ENCODE measurements at places on chromosomes 7 and 10. TPM values are rescaled to one million over a fixed set of nuclear protein-coding genes. Genes with fewer than 3 reads are reported as not detected.
A peak's percentile ranks its signal among the peaks of the same experiment; 100 is the strongest.

DNA sequence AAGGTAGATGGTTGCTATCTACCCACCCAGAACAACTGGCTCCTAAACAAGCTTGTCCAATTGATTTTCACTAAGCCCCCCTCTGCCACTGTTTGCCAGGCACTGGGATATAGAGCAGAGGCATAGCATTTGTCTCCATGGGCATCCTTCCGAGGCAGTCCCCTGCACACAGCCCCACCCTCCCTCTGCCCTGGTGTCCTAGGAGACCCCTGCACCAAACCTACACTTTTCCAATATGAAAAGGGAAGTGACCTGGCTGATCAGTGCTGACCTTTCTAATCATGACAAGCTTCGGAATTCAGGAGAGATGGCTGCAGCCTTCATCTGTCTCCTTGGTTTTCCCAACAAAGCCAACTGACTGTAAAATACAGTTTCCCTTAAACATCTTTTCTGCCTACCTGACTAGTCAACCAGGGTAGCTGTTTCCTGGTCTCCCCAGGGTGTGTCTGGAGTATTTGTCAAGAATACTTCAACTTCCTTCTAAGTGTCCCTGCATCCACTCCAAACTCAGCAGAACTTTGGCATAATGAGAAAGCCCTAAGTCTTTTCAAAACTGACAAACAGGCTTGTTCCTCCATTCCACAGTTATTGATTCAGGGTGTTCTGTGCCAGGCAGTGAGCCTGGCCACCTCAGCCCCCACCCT, 7.6 kb upstream of the SLC18A3 start:
- no peak for DNase-seq

FKBP9 gene
- 129 TPM for total RNA-seq

- DNase-seq: peak; percentile 88
Observed at GRCh38 chr7:50793120-50793946, 10.6 kb upstream of the GRB10 start.

DNA sequence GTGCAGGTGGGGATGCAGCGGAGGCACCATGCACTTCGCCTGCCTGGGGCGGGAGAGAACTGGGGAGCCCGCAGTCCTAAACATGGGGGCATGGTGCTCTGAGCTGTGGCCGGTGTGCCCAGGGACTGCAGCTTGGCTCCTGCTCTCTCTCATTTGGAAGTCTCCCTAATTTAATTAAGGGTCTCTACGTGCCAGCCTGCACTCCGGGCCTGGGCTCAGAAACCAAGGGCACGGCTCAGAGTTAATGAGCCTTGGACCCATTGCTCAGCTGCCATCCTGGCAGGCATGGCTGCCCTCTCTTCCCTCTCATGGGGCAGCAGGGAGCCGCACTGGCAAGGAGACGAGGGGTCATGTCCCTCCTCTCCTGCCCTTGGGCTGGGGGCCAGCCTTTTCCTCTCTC, 115.6 kb downstream of the CDH23 start:
- DNase-seq: peak; percentile 73

GRCh38 chr7:18087687-18088078, 60.0 kb upstream of the PRPS1L1 start:
- DNase-seq: peak; percentile 75

DNA sequence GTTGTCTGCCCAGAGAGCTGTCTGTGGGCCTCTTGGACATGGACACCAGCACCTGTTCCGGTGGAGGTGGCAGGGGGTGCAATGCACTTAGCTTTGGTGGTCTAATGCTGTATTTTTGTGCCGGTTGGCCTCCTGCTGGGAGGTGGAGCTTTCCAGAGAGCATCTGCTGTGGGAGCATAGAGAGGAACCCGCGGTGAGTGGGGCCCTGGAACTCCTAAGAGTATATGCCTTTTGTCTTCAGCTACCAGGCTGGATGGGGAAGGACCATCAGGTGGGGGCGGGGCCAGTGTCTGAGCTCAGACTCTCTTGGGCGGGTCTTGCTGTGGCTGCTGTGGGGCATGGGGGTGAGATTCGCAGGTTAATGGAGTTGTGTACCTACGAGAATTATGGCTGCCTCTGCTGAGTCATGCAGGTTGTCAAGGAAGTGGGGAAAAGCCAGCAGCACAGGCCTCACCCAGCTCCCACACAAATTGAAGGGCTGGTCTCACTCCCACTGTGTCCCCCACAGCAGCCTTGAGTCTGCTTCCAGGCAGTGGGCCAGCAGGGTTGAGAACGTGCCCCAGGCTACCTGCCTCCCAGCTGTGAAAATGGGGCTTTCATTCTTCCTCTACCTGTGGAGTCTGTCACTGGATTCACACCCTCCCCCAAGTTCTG, 29.0 kb downstream of the JAKMIP3 start:
- peak; percentile 73 for DNase-seq

DNA sequence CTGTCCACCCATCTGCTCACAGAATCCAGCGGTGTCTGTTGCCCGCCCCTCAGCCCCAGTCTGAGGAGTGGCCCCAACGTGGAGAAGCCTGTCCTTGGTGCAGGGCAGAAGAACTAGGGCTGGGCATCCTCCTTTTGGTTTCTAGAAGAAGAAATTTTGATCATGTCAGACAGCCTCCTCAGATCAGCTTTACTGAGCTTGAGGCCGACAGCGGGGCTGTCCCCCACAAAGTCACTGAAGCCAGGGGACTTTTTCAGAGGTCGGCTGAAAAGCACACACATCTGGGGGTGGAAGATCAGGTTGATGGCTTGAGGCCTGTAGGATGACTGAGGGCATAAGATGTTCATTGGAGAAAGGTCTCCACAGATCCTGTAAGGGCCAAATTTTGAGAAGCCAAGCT, 767.9 kb downstream of the GRID1 start:
- DNase-seq: no peak

GRCh38 chr10:44400541-44400940, 15.6 kb upstream of the CXCL12 start:
- no peak for DNase-seq

- no peak for DNase-seq
Observed at GRCh38 chr10:1413823-1414222, 323.5 kb downstream of the ADARB2 start.

GPR158 gene
- total RNA-seq: 0.05 TPM

UNC5B gene
- total RNA-seq: 7.1 TPM

CYP3A7 gene
- total RNA-seq: not detected

DNA sequence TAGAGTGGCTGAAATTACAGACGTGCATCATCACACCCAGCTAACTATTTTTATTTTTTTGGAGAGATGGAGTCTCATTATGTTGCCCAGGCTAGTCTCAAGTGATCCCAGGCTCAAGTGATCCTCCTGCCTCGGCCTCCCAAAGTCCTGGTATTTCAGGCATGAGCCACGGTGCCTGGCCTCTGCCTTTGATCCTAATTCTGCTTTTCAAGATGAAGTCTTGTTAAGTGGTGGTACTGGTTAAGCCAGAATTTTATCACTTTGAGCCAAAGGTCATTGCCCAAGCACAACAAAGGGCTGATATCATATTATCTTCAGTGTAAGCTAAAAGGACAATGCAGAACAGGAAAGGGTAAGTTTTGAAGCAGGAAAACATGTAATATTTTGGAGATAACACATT, 64.2 kb downstream of the MYOF start:
- peak; percentile 23 for DNase-seq

DNA sequence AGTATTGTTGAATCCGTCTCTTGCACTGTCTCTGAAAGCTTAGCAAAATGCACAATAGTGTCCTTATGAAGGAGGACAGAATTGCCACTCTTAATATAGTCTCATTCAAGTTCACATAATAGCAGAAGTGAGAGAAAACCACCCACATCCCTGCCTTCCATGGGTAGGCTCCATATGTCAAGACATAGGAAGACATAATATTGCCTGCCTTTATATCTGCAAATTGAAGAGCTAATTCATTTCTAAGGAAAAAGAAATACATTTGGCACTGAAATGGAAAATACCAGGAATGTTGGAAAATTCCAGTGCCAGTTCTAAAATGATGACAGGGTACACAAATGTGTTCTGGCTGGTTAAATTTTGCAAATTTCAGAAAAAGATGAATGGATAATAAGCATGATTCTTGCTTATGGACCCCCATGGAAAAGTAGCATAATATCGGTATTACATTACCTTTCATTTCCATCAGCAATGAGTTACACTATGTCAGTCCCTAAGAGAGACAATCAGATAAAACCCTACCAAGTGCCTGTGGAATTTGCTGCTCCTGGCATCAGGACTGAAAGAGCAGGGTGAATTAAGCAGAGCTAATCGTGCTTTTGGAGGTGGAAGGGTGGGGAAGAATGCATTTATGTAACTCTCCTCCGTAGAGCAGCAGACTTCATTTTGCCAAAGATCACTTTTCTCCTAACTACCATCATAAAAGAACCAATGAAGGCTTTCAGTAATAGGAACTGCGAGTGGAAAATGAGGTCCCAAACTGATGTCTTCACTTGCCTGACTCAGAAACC, 312.6 kb downstream of the FGFR2 start:
- no peak for DNase-seq

PAPOLB gene
- total RNA-seq: 0.19 TPM

GRCh38 chr7:47211519-47211973, 370.4 kb downstream of the TNS3 start:
- no peak for DNase-seq

CALHM1 gene
- total RNA-seq: not detected

DNA sequence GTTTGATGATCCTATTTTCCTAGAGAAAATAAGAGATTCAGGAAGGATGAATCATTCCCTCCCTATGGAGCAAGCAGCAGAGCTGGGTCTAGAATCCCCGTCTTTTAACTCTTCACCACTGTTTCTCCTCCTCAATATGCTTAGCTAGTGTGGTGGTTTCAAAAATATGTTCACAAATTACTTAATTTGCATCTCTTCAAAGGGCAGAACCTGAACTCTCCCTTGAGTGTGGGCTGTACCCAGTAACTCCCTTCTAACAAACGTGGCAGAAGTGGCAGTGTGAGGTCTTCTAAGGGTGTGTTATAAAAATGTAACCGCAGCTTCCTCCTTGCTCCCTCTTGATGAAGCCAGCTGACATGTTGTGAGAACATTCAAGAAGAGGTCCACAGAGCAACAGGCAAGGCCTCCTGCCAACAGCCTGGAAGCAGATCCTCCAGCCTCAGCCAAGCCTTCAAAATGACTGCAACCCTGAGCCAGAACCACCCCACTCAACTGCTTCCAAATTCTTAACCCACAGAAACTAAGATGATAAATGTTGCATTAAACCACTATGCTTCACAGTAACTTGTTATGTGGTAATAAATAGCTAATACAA, 36.6 kb downstream of the SRPK2 start:
- peak; percentile 94 for DNase-seq

PPP1R3A gene
- not detected for total RNA-seq

GRCh38 chr10:110447886-110448285, 49.8 kb upstream of the DUSP5 start:
- no peak for DNase-seq

TMEM248 gene
- 74.2 TPM for total RNA-seq

NEUROD6 gene
- not detected for total RNA-seq

ABCB1 gene
- total RNA-seq: 1.3 TPM

EZH2 gene
- 1.9 TPM for total RNA-seq

- no peak for DNase-seq
Observed at GRCh38 chr10:119029613-119030420, at the start of gene NANOS1. NANOS1 (plus strand) TSS chr10:119029714; CDS start chr10:119029802, 88 bp downstream.

- DNase-seq: no peak
Observed at GRCh38 chr7:83321011-83321410, 158.3 kb upstream of the PCLO start.

DNA sequence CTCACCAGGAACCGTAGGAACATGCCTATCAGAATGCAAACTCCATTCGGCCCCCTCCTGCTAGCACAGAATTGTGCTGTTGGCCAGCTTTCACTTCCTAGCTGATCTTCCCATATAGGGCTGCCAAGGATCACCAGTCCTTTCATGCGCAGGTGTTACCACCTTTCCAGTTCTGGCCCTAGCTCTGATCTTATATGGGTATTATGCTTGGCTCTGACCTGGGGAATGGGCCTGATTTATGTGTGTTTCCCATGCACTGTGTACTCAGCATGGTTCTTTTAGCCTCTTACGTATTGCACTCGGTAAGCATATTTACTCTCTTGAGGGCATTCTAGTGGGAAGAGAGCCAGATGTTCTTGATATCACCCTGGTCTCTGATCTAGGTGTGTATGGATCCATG, 11.1 kb downstream of the SLC35G1 start:
- no peak for DNase-seq

GRCh38 chr7:157559596-157560257, 222.9 kb downstream of the DNAJB6 start:
- DNase-seq: peak; percentile 71

- no peak for DNase-seq
Observed at GRCh38 chr10:130631142-130632096, 495.2 kb downstream of the GLRX3 start.

- DNase-seq: no peak
Observed at GRCh38 chr10:33524041-33524440, 189.6 kb upstream of the NRP1 start.

GRCh38 chr7:26868841-26869495, 4.6 kb upstream of the SKAP2 start:
- DNase-seq: no peak

GRCh38 chr7:7535691-7536090, at the start of gene COL28A1:
COL28A1 (minus strand) TSS chr7:7535873; CDS start chr7:7532875, 2,998 bp downstream.
- DNase-seq: no peak

GRCh38 chr10:44752451-44753441, 158.4 kb upstream of the TMEM72 start:
- no peak for DNase-seq

DNA sequence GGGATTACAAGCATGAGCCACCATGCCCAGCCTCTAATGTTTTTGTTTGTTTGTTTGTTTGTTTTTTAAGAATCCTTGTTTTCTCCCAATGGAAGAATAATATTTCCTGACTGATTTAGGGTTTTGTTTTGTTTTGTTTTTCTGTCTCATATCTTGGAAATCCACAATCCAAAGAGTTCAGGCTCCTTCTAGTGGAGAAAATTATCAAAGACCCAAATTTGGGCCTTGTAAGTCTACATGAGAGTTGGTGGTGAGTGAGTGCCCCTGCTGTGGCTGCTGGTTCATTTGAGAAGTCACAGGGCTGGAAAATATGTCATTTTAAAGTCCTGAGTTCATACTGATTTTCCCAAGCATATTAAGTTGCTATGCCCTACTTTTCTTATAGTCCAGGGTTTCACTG, 33.5 kb upstream of the KLHL7 start:
- no peak for DNase-seq
